T-helper 2 cell (primary cell): ENCODE measurements at places on chromosomes 4 and X.
A peak's percentile ranks its signal among the peaks of the same experiment; 100 is the strongest.

DNA sequence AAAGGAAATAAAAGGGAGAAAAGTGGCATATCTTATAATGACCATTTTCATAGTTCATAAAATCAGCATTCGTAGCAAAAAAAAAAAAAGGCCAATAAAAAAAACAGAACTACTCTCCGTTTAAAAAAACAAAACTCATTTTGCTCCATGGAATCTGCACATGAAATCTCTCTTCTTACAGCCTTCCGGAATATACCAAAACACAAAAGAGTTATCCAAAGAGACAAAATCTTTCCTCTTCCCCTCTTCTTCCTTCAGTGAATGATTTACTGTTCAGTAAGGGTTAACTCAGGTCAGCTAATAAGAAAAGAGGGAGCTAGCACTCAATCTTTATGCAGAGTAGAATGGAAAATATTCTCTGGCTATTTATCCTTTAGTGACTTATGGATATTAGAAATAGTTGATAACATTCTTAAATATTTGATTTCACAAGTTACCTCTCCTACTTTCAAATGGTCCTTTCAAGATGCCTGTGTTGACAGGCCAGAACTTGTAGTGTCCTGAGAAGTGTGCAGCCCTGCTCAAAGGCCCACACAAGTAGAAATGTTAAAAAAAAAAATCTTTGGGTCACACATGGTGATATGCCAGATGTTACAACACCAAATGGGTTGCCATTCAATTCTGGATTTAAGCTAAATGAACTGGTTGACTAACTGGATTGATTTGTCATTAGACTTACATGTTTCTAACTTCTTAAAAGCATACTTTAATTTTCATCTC is 42.1 kb downstream of the PDGFC start:
- DNase-seq = no peak

DNA sequence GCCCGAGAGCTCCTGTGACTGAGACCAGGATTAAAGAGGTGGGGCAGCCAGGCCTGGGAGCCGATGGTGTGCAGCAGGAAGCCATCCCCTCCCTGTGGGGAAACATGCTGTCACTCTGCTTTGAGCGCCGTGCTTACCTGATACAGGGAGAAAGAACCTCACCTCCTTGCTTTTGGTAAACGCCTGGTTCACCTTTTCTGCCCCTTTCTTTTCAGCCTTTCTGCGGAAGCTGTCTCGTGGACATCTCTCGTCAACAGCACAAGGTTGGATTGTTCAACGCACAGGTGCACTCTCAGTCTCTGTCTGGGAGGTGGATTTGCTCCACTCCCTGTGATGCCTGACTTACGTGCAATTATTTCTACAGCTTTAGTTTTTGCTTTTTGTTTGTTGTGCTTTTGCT is 12.0 kb downstream of the ZFYVE28 start:
- no peak for DNase-seq

DNA sequence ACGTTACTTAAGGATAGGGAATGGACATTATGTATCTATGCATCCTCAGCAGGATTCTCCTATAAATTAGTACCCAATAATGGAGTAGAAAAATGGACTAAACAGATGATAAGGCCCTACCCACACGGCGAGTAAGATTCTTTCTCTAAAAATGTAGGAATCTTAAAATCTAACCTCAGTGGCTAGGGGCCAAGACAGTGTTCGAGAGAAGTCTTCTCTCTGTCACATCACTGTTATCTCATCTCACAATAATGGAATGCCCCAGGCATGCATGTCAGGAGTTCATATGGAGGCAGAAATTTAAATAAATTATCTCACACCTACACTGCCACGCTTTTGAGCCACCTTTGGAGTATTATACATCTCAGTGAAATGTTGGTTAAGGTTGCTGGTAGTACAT is 132.9 kb downstream of the LDB2 start:
- DNase-seq = no peak

DNA sequence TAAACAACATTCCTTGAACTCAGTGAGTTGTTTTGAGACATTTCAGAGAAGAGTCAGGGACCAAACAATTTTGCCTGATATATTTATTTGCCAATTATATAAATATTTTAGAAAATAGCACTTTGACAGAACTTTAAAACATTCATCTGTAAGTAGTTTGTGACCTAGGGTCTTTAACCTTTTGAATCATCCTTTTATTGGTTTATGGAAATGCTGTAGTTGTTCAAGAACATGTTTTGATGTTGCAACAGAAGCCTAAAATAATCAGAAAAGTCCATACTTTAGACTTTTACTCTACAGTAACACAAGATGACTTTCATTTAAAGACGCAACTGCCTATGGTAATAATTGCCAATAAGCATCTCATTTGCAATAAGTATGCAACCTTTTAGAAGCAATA is 43.0 kb downstream of the CXCL1 start:
- no peak for DNase-seq

- no peak for DNase-seq
These were observed 922.5 kb downstream of the RPA4 start for GRCh38 chrX:97806238-97806637.

DNA sequence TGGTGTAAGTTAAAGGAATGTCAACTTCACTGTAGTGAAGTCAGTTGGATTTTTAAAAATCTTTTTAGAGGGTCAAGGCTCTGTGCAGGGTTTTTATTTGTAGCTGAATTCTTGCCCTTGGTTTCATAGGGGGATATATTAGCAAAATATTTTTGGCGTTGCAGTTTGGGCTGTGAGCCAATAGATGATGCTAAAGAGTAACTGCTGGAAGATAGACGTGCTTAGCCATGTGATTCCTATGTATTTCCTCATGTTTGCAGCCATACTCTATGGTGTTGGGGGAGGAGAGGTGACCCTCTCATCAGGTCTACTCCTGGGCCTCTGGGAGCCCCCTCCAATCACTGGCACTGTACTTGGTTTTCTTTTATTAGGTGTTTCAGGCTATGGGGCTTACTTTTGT is 246.7 kb upstream of the ARHGAP24 start:
- no peak for DNase-seq

DNA sequence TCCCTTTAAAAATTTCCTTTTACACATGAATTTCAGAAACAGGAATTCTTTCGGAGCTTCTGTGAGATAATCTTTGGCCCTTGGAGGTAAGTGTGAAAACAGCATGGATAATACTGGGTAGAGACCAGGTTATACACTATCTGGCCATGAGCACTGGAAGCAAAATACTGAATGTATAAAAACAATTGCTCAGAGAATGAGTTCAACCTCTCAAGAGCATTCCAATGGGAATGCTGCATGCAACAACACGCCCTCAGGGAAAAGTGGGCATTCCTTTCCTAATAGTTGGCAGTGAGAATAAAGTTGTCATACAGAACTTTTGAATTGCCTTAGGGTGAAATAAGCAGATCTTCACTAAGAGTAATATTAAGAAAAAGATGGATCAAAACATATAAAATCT is 574.8 kb upstream of the DIPK2B start:
- no peak for DNase-seq

- DNase-seq = no peak
These were observed 6.0 kb downstream of the UGT2B17 start for GRCh38 chr4:68570122-68570507.

- no peak for DNase-seq
These were observed 380.5 kb downstream of the SH2D1A start for GRCh38 chrX:124726881-124727280.

DNA sequence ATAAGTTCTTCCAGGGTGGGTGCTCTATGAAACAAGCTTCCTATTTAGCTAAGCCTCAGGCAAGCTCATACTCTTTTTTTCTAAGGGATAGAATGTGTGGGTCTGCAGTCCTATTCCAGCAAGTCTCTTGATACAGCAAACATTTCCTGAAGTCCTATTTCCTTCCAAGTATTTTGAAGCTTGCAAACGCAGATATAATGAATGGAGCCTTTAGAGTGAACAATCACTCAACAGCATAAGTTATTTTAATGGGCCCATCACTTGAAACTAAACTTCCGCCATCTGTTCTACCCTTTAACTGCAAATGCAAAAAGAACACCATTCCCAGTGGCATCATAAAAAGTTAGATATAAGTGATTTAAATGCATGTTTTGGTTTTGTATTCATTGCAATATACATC is 108.3 kb upstream of the TAPT1 start:
- no peak for DNase-seq

DNA sequence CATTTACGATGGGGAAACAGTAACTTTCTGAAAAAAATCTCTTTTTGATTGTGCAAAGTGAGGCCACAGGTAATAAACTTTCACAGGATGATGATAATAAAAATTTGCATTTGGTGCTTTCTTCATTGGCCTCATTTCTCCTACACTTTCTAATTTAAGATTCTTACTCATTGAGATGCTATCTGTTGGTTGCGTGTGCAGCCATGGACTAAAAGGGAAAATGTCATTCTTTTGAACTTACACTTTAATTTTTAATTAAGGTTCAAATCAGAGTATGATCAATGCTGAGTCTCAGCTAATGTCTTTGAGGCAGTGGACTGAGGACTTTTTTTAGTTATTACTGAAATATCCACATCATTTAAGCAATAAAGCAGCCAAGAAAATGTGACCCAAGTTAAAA is 87.6 kb downstream of the SEL1L3 start:
- no peak for DNase-seq

GRCh38 chrX:13093529-13094140 is 49.2 kb upstream of the FAM9C start:
- DNase-seq = no peak

DNA sequence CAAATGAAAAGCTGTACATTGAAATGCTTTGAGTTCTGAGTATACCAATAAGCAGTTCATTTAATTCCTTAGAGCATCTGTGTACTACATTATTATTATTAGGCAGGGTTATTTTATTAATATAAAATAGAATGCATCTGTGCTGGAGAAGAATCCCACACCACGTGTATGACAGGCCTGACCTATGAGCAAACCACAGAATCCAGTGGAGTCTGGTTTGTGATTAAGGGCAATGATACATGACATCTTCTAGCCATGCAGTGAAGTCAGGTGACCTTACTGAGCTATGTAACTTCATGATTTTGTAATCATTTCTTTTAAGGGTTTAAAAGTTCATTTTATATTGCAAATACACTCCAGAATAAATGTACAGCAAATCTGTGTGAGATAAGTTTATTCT is 1165.0 kb upstream of the TENM3 start:
- no peak for DNase-seq

DNA sequence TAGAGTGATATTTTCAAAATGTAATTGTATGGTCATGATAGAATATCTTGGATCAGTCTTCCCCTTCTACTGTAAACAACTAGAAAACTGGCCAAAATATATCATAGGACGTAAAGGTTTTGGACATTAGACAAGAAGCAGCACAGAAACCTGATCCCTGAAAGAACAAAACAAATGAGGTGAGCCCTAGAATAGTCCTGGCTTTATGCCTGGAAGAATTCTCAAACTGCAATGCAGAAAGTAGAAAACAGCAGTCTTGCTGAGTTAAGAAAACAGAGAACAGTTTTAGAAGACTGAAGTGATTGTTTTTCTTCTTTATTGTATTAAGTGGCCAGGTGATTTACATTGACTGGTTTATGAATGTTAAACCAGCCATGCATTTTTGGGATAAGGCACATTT is 19.5 kb downstream of the NSUN7 start:
- no peak for DNase-seq

- DNase-seq = no peak
These were observed 570.9 kb downstream of the MID1IP1 start for GRCh38 chrX:39372115-39372514.

- no peak for DNase-seq
These were observed 22.4 kb downstream of the GAB1 start for GRCh38 chr4:143358923-143359643.

- DNase-seq = no peak
These were observed 139.6 kb downstream of the DCLK2 start for GRCh38 chr4:150217808-150218207.

DNA sequence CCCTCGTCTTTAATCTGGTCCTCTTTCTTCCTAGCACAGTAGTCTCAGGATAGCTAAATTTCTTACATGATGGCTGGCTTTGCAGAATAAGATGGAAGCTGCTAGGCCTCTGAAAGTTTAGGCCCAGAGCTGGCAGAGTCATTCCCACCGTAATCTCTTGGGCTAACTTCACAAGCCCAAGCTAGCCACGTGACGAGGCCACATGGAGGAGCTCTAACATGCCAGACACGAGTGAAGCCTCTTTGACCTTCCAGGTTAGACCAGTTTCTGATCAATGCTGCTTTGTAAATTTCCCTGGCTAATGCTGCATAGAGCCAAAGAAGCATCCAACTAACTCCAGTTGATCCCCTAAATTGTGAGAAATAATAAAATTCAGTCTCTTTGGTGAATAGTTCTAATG is 9.5 kb upstream of the CENPE start:
- no peak for DNase-seq

GRCh38 chrX:153708415-153708814 is 15.8 kb downstream of the BCAP31 start:
- peak; percentile 38 for DNase-seq

- no peak for DNase-seq
These were observed 143.8 kb downstream of the FANCB start for GRCh38 chrX:14729058-14729457.

DNA sequence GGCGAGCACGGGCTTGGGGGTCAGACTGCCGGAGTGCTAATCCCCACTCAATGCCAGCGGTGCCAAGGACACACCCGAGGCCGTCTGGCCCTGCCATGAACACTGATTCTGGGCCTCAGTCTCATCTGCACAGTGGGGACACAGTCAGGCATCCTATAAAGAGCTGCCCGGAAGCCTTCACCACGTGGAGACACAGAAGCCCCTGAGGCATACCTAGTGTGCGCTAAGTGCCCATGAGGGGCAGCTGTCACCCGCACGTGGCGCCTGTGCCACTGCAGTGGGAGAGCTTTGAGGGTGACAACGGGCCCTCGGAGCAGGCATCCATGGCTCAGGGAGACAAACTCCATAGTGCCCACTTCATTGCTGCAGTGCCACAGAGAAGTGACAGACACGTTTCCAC is 86.3 kb downstream of the PHKA2 start:
- no peak for DNase-seq

GRCh38 chr4:186844059-186844681 is 120.5 kb upstream of the FAT1 start:
- no peak for DNase-seq

DNA sequence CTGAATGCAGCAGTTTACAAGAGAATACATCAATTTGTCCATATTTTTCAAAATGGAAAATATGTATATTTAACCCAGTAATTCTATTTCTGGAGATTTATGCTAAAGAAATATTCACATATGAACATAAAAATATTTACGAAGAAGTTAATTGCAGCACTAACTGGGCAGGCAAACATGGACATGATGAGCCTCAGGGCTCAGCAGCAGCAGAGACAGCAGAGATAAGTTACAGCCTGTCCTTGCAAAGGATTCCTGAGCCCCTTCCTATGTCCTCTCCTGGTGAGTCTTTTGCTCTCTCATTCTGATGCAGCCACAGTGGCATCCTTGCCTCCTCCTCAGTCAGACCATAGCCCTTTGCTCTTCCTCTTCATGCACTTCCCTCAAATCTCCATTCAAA is 680.6 kb upstream of the CPEB2 start:
- DNase-seq = no peak
